ENCODE measurements at places on chromosomes 5 and 9.
A peak's percentile ranks its signal among the peaks of the same experiment; 100 is the strongest.

- DNase-seq, result peak; percentile 79
These were observed at the start of gene BRD3 for GRCh38 chr9:134067904-134068743. Gene BRD3 (minus strand): TSS chr9:134068026. CDS start chr9:134053477, 14,549 bp downstream.

DNA sequence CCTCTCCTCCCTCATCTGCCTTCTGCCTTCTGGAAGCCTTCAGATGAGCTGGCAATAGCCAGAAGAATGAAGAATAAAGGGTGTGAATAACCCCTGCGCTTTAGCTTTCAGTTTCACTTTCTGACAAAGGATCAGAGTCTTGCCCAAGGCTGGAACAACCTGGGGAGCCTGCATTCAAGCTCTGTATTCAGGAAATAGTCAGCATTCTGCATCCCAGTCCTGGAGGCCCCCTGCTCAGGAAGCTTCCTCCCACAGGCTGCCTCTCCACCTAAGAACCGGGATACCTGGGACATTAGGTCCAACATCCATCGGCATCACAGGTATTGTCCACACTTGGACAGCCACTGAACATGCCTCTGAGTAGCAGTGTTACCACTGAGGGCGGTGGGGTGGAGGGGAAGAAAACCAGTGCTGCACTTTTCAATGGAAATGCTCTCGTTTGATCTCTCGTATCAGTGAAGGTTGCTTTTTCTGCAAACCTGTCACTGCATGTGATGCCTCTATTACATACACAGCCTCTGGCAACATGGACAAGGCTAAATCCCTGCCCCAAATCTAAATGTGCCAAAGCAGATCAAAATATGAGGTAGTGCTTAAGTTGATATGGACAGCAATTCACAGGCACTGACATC, 39.8 kb upstream of the ACO1 start:
- no peak for DNase-seq

- peak; percentile 96 for DNase-seq
These were observed at the start of gene TUSC1 for GRCh38 chr9:25678147-25678666. Gene TUSC1 (minus strand): TSS chr9:25678444. CDS start chr9:25678312, 132 bp downstream.

GRCh38 chr5:91328743-91329142, 54.4 kb downstream of the ARRDC3 start:
- no peak for DNase-seq

DNA sequence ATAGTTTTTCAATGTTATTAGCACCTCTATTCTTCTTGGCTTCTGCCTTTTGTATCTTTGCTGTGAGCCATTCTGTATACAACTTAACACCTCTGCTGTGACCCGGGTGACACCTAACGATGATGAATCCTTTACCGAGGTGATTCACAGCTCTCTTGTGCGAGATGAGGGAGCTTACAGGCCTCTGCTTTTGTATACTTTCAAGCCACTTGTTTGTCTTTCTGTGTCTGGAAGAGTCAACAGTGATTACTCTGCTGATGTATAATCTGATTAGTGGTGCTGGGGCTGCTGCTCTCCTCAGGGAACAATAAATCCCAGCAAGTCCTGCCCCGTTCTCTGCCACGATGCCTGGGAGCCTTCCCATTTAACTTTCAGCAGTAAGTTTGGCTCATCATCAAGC, 442.9 kb upstream of the SGCD start:
- no peak for DNase-seq
